Eye (tissue), 1 donor: ENCODE measurements at places on chromosomes 5 and 9.
A peak's percentile ranks its signal among the peaks of the same experiment; 100 is the strongest.

DNA sequence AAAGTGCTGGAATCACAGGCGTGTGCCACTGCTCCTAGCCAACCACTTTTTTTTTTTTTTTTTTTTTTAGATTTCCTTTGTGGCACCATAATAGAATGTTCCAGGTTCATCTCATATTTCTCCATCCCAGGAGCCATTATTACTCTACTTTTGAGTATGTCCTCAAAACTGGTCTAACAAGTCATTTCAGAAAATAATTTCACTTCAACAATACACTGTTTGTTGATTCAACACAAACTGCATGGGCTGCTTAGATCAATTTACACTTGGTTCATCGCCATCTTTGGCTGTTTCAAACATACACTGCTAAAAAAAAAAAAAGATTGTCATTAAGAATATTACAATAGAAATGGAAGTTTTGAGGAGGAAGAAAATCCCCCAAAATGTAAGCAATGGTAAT is 57.9 kb downstream of the CSNK1A1 start:
- no peak for DNase-seq

- no peak for DNase-seq
Measured at GRCh38 chr9:106961623-106962022, 98.7 kb downstream of the ZNF462 start.

GRCh38 chr5:96657068-96657467 is 5.1 kb upstream of the CAST start:
- DNase-seq = no peak

GRCh38 chr5:17305964-17306725 is 88.7 kb downstream of the BASP1 start:
- peak; percentile 23 for DNase-seq

- DNase-seq = peak; percentile 74
Measured at GRCh38 chr9:12813960-12814876, 39.4 kb downstream of the LURAP1L start.

- no peak for DNase-seq
Measured at GRCh38 chr5:36573438-36573837, 33.0 kb upstream of the SLC1A3 start.

DNA sequence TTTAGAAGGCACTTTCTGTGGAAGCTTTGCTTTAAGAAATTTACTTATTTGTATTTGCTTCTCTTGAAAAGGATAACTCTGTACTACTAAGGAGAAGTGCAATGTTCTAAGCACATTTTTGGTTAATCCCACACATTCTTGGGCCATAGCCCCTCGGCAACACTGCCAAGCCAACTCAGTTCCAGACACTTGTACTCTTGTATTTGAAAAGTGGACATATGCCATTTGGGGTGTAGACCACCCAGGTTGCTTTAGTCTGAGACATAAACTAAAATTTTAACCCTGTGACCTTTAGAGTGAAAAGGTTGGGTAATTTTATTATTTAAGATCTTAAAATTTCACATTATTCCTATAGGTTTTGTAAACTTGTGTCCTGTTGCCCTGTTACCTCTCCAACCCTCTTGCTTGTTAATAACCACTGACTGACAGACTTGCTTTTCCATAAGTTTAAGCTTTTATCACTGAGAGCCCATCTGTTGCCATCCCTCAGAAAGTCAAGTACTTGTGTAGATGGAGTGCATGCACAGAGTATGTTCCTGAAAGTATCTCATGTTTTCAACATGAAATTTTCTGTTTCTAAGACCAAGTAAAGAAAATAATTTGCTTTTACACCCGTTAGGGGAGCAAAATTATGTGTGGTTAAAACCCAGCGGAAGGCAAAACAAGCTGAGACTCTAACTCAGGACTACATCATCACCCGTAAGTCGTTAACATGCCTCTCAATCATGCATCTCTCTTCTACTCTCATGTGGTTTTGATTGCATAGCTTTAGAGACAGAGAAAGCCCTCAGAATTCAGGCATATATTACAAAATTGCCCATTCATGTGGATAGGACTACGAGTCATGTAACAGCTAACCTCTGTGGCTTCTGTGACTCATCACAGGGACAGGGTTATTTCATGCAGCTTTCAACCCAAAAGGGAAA is 117.3 kb downstream of the GDNF start:
- DNase-seq = peak; percentile 58

GRCh38 chr5:56175488-56175887 is 57.6 kb downstream of the ANKRD55 start:
- DNase-seq = no peak

DNA sequence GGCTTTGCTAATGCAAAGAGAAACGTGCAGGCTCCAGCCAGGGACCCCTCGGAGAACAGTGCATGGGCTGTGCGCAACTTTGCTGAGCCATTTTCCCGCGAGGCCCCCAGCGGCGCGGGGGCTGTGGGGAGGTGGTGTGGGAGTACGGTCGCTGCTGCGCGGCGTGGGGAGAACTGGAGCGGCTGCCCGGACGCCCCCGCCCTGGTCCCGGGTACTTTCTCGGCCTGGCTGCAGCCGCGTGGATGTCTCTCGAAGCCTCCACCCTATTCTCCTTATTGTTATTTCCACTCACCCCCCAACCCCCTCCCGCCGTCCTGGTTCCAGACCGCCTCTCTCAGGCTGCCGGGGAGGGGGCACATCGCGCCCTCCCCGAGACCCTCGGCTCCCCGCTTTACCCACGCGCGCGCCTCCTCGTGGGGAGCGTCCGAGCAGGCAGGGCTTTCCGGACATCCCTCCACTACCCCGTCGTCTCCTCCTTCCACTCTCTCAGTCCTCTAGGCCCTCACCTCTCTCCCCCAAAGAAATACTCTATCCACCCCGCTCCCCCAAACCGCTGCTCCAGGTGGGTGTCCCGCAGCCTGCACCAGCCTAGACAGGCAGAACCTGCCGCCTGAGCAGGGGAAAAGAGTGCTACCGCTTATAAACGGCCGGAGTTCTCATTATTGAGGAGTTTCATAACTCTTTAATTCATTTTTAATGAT is 68.6 kb upstream of the TBCA start:
- no peak for DNase-seq

DNA sequence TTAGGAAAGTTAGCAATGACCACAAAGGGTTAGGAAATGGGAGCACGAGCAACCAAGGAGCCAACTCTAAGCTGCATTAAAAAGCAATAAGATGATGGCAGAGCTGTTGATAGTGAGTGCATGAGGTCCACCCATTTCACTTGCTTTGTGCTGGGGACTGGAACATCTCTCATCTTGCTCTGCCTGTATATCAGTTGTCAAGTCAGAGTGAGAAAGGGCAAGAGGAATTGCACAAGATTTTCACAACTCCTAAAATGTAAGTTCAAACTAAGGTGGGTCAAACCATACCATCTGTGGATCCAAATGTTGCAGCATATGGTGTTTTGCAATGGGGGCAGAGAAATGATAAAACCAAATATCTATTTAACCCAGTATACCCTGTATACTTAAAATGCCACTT is 2.8 kb upstream of the ESM1 start:
- DNase-seq = no peak

DNA sequence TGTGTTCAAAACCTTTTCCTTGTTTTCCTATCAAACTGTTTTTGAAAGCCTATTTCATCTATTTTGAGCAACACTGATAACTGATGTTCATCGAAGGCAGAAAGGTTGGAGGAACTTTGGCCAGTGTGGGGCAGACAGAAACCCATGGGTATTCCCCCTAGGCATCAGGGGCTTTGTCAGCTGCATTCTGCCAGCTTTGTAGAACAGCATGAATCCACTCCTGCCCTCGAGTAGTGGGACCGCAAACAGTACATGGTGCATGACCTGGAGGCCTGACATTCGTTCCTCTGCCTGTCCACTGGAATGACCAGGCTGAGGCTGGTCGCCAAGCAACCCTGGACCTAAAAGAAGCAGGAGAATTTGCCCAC is 22.7 kb downstream of the ARHGAP26 start:
- no peak for DNase-seq

DNA sequence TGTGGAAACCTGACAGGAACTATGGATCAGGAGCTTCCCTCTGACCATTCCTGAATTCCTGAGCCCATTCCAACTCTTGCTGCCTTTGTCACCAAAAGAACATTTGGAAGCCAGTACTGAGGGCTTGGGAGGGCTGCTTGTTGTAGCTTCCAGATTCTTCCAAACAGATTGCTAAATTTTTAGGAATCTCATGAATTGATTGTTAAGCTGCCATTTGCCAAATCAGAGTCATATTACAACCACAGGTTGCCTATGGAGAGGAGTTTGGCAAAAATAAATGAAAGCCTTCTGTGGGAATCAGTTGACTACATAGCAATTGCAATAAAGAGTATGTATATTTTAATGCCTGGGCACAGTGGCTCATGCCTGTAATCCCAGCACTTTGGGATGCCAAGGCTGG is 39.2 kb upstream of the SLC28A3 start:
- DNase-seq = no peak

- no peak for DNase-seq
Measured at GRCh38 chr9:98453589-98454311, 198.3 kb upstream of the TBC1D2 start.

DNA sequence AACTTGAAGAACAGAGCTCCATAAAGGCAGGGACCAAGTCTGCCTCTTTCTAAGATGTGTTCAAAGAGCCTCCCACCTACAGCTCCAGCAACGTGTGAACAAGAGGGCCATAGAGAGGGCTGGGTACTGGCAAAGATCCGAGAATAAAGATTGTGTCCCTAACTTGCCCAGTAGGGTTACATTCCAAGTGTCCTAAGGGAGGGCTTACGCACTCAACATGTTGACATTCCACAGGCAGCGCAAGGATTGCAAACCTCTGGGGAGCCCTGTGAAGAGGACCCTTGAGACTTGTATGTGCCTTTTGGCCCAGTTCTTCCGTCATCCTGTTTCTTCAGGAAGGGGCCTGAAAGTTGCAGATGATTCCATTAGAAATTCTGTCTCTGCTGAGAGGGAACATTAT is 48.2 kb upstream of the ENTREP1 start:
- no peak for DNase-seq

GRCh38 chr5:147658293-147658932 is 124.1 kb downstream of the JAKMIP2 start:
- no peak for DNase-seq

- DNase-seq = peak; percentile 71
Measured at GRCh38 chr5:39661026-39661779, 236.4 kb upstream of the DAB2 start.

DNA sequence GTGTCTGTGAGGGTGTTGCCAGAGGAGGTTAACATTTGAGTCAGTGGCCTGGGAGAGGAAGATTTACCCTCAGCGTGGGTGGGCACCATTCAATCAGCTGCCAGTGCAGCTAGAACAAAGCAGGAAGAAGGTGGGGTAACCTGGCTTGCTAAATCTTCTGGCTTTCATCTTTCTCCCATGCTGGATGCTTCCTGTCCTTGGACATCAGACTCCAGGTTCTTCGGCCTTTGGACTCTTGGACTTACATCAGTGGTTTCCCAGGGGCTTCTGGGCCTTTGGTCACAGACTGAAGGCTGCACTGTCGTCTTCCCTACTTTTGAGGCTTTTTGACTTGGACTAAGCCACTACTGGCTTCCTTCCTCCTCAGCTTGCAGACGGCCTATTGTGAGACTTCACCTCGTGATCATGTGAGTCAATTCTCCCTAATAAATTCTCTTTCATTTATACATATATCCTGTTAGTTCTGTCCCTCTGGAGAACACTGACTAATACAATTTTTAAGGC is 38.1 kb downstream of the PBX3 start:
- no peak for DNase-seq

DNA sequence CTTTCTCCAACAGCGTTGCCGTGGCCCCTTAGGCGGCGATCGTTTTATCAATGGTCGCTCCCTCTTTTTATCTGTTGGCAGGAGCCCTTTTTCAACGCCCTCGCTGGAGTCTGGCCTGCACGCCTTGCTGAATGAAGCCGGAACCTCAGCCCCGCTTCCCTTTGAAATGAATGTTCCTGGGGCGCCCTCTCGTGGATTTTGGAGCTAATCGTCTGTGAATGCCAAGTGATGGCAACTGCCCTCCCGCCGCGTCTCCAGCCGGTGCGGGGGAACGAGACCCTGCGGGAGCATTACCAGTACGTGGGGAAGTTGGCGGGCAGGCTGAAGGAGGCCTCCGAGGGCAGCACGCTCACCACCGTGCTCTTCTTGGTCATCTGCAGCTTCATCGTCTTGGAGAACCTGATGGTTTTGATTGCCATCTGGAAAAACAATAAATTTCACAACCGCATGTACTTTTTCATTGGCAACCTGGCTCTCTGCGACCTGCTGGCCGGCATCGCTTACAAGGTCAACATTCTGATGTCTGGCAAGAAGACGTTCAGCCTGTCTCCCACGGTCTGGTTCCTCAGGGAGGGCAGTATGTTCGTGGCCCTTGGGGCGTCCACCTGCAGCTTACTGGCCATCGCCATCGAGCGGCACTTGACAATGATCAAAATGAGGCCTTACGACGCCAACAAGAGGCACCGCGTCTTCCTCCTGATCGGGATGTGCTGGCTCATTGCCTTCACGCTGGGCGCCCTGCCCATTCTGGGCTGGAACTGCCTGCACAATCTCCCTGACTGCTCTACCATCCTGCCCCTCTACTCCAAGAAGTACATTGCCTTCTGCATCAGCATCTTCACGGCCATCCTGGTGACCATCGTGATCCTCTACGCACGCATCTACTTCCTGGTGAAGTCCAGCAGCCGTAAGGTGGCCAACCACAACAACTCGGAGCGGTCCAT is 10.0 kb downstream of the S1PR3 start:
- peak; percentile 98 for DNase-seq

DNA sequence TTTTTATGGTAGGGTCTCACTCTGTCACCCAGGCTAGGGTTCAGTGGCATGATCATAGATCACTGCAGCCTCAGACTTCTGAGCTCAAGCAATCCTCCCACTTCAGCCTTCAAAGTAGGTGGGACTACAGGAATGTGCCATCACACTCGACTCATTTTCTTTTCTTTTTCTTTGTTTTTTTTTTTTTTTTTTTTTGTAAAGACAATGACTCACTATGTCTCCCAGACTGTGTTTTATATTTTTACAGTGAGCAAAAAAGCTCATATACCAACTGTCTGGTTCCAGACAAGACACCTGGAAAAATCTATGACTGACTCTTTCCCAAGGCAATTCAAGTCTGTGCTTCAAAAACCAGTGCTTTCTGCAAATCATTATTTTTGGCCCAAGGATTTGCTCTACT is 10.8 kb upstream of the FOXD1 start:
- no peak for DNase-seq

DNA sequence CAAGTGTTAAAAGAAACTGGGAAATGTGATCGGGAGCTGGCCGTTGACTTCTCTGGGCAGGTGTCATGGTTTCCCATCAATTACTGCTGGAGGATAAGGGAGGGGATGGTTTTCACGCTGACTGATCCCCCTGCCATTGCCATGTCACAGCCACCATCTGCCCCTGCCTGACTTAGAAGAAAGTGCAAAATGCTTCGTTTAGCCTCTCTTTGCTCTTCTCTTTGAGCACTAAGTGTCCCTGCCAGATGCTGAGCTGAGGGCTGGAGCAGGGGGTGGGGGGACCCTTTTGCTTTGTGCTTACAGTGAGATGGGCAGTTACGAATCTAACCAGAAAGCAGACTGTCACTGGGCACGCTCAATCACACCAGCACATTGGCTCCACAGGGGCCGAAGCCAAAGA is 138.4 kb upstream of the ALDH1B1 start:
- peak; percentile 71 for DNase-seq
